ENCODE measurements at places on chromosomes 5 and 9.
A peak's percentile ranks its signal among the peaks of the same experiment; 100 is the strongest.

GRCh38 chr5:56815658-56816545 is 553 bp downstream of the MAP3K1 start:
- peak; percentile 32 for DNase-seq

GRCh38 chr5:140255460-140256157 is 47.3 kb downstream of the PFDN1 start:
- no peak for DNase-seq

GRCh38 chr5:6321078-6321477 is 57.3 kb downstream of the MED10 start:
- DNase-seq = no peak

GRCh38 chr5:145859897-145860296 is 12.9 kb downstream of the GRXCR2 start:
- no peak for DNase-seq

GRCh38 chr5:90379652-90380051 is 29.9 kb downstream of the CETN3 start:
- DNase-seq = no peak

GRCh38 chr9:94164806-94165549 is 80.7 kb downstream of the PTPDC1 start:
- no peak for DNase-seq

GRCh38 chr5:8839361-8840055 is 706.4 kb downstream of the SEMA5A start:
- no peak for DNase-seq

DNA sequence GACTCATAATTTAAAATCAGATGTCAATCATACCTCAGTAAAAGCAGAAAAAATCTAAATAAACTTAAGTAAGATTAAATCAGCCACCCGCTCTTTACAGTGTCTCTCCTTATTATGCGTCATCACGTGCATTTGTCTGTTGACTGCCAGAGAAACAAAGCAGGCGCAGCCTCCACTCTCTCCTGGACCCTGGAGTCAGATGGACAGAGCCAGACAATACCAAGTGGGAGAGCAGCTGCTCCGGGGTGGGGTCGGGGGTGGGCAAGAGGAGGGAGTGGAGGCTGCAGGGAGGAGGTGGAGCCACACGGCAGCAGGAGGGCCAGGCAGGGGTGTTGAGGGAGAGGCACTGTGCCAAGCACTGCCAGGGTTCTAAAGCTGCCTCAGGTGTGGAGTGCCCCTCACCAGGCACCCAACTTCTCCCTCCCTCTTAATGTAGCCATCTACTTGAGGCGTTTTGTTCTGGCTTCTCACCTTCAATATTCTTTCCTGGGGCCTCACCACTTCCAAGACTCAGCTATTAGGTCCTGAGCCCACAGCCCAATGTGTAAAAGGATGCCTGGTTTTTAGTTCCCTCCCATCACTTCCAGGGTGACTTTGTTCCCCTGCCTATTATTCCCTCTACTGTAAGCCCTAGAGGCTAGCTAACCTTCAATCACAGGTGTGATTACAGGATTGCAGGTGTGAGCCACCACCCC is 96.3 kb downstream of the GLDC start:
- no peak for DNase-seq

DNA sequence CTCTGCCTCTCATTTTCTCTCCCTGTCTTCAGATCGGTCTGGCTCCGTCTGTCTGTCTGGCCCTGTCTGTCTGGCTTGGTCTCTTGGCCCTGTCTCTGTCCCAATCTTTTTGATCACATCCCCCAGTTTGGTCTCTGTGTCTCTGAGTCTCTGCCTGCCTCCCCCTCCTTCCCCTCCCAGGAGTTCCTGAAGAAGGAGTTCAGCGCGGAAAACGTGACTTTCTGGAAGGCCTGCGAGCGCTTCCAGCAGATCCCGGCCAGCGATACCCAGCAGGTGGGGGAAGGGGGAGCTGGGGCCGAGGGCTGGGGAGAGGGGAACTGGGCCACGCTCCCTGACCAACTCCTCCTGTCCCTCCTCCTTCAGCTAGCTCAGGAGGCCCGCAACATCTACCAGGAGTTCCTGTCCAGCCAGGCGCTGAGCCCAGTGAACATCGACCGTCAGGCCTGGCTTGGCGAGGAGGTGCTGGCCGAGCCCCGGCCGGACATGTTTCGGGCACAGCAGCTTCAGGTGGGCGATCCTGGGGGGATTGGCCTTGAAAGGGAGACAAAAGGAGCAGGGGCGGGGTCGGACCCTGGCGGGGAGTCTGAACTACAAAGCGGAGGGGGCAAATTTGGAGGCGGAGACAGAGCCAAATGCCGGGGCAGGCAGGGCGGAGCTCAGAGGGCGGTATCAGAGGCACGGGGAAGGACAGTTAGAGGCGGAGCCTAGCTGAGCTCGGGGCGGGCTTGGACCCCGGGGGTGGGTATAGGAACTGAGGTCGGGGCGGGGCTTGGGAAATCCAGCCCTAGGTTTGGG is 9.0 kb downstream of the RGS14 start:
- DNase-seq = peak; percentile 68

GRCh38 chr9:112050544-112051475 is 124.3 kb downstream of the SUSD1 start:
- DNase-seq = peak; percentile 97

DNA sequence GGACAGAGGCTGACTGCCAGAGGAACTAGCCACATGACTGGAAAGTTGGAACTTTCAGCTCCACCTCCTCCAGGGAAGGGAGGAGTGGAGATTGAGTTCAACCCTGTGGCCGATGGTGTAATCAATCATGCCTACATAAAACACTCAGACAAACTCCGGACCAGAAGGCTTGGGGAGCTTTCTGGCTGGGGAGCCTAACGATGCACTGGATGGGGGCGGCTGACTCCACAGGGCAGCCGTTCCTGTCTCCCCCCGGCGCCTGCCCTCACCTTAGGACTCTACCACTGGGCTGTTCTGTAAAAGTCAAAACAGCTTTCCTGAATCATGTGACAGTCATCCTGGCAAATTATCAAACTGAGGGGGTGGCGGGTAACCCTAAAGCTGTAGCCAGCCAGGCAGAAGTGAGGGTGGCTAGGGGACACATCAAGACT is 58.0 kb downstream of the GOLM1 start:
- peak; percentile 61 for DNase-seq

DNA sequence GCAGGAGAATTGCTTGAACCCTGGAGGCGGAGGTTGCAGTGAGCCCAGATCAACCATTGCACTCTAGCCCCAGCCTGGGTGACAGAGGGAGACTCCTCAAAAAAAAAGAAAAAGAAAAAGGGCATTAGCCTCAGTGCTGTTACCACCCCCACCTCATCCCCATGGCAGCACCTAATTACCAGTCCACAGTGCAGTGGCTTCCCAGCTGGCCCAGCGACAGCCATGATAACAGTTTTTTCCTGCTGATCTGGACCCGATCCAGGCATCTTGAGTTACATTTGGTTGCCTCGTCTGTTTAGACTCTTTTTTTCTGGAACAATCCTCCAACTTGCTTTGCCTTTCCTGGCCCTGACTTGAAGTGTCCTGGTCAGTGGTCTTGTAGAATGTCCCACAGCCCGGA is 24.4 kb downstream of the NCS1 start:
- DNase-seq = peak; percentile 64

DNA sequence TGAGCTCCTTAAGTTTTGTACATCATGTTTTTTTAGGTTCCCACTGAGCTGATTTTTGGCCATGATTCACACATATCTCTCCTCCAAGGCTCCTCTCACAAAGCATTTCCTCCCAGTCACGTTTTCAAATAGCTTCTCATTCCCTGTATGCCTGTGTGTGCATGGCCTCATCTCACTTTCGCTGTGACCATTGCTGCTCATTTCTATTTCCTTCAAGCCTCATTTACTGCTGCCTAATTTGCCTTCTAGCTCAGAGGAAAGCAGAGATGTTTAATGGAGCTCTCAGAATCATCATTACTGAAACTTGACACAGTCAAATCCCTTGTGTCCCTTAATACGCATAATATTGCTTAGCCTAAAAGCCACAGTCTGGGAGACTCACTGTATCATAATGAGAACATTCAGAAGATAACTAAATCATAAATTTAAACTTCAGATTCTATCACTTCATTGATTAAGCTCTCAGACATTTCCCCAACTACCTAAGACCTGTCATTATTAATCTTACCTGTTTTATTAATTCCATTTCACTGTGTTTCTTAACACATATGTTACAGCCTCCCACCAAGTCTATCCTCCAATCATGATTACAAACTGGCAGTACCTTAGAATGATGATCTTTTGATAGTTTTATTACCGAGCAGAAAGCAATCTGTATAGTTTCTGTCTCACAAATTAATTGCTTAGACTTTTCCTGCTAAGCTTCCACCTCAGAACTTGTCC is 278.3 kb upstream of the PTGER4 start:
- no peak for DNase-seq

DNA sequence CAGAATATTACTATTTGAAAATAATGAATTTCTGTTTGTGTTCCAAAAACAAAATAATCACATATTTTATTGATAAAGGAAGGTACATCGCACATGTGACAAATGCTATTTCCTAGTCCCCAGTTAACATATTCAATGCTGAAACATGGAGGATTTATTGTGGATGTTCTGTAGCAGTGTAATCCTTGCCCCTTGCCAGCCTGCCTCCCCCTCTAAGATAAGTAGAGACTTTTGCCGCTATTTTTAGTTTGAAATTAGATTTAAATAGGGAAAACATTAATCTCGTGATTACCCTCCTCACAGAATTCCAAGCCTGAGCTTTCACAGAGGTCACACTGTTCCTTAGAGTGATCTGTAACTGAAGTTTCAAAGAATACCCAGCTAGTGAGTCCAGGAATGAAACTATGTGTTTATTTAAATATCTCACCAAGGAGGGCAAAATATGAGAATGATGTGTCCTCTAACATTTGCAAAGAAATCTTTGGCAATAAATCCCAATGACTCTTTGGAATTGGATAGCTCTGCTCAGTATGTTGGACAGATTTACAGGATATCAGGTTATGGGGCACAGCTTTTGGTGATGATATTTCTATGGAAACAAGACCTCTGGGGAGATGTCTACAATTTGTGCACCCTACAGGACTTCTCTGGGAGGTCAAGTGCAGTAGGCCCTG is 17.3 kb downstream of the CTXN3 start:
- no peak for DNase-seq

- no peak for DNase-seq
Measured at GRCh38 chr5:95883185-95884016, 60.9 kb upstream of the GLRX start.

- no peak for DNase-seq
Measured at GRCh38 chr5:34504967-34505366, 151.2 kb upstream of the RAI14 start.

DNA sequence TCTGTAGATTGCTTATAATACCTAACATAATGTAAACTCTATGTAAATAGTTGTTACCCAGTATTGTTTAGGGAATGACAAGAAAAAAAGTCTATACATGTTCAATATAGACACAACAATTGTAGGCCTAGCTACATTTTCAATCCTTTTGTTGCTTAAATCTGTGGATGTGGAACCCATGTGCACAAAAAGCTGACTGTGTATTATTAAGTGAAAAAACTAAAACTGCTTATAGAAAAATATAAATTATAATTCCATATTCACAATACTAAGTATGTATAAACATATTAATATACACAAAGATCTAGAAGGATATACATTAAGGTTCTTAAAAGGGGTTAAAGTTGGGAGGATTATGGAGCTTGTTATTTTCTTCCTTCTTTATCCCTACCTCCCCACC is 188.7 kb downstream of the PIK3R1 start:
- no peak for DNase-seq

DNA sequence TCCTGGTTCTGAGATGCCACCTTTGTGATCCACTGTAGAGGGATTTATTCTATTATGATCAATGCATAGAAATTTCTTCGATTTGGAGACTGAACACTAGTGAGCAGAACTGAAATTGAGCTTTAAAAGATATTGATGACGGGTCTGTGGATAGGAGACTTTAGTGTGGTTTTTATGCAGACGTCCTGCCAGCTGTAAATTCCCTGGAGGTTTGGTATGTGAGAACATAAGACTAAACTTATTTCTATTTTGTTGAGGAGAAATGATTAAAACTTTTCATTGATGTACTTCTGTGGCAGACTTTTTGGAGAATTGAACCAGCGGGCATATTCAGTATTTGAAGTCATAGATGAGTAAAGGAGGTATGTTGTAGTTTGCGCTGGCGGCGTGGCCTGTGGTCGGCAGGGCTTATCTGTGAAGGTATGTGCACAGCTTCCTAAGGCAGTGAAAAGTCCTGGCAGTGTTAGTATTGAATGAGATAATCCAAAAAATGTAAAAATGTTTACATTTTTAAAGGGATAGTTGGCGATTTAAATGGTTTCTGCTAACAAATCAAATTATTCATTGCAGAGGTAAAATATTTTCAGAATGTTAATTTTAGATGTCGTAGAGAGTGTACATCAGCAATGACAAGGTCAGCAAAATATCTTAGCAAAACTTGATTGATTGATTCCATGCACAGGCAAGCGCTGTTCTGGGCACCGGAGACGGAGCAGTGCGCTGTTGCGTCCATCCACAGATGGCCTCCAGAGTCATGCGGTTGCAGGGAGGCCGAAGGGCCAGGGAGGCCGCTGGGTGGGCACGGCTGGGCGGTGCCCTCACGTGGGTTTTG is 20.4 kb downstream of the TENT4A start:
- peak; percentile 94 for DNase-seq

DNA sequence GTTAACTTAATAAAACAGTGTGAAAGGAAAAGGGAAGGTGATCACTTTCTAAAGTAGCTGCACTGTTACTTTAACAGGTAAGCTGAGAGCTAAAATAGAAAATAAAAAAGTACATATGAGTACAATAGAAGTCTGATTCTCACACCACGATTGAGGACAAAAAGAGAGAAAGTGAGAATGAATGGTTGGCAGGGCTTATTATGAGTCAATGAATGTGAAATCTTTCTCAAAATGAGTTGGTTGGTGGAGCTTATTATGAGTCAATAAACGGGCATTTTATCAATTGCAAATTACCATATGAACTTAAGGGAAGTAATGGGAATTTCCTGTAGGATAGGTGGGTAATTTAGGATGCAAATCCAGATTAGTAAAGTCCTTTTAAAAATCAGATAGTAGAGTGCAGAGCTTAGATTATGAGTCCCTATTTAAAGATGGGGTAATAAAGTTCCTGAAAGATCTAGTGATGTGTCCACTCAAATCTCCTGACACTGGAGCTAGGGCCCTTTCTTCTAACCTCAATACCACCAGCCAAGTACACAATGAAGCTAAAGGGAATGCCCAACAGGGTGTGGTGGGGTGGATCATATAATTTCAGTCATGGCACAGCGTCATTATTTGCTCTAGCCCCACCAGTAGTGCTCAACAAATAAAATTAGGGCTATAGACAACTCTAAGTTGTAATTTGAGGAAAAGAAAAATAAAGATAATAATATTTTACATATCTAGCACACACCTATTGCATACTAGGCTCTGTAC is 21.1 kb upstream of the TLR4 start:
- no peak for DNase-seq

GRCh38 chr9:24939109-24939850 is 393.6 kb upstream of the IZUMO3 start:
- DNase-seq = no peak

GRCh38 chr9:121023064-121023463 is 27.0 kb downstream of the C5 start:
- no peak for DNase-seq

DNA sequence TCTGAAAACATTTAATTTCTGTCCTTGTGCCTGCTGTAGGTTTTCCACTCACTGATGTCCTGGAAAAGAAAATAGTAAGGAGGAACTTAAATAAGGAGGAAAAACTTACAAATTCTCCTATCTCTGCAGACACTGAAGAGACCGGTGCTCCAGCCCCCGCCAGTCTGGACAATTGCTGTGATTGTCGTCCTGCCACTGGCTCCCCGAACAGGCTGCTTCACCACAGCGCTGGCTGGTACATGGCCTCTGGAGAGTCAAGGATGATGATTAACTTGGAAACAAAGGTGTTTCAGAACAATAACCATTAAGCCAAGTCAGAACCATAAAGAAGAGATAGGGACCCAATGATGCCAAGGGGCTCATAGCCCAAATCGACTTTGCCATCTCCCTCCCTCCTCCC is 7.3 kb downstream of the PLAC8L1 start:
- no peak for DNase-seq
